Omental fat pad (tissue), 4 donors: ENCODE measurements at places on chromosomes 2 and 18. TPM values are rescaled to one million over a fixed set of nuclear protein-coding genes. Genes with fewer than 3 reads are reported as not detected.

DNA sequence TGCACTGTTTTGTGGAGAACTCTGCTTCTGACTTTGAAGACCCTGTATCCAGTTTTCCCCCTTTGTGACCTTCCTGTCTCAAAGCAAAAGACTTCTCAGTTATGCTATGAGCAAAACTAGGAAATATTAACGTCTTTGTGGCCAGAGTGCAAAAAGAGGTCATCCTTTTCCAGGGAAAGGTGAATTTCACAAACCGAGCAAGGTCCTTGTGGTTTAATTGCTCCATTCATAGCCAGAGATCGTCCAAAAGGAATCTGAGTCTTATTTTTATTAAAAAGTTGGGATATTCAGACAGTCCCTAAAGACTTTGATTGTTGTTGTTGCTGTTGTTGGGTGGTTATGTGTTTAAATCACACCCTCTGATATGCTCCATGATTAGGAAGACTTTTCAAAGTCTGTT, 77.4 kb downstream of the NAB1 start:
- DNase-seq, result no peak

The PLGLB2 gene
- total RNA-seq, result 2.6 TPM

DNA sequence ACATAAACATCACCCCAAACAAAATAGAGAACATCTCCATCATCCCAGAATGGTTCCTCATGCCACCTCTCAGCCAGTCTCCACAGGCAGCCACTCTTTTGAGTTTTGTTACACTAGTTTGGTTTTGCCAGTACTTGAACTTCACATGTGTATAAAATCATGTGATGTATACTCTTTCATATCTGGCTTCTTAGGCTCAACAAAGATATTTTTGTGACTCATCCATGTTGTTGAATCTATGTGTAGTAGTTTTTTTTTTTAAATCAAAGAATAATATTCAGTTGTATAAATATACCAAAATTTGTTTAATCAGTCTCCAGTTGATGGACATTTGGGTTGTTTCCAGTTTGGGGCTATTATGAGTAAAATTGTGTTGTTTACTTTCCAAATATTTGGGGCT, 75.9 kb downstream of the PMS1 start:
- no peak for DNase-seq

DNA sequence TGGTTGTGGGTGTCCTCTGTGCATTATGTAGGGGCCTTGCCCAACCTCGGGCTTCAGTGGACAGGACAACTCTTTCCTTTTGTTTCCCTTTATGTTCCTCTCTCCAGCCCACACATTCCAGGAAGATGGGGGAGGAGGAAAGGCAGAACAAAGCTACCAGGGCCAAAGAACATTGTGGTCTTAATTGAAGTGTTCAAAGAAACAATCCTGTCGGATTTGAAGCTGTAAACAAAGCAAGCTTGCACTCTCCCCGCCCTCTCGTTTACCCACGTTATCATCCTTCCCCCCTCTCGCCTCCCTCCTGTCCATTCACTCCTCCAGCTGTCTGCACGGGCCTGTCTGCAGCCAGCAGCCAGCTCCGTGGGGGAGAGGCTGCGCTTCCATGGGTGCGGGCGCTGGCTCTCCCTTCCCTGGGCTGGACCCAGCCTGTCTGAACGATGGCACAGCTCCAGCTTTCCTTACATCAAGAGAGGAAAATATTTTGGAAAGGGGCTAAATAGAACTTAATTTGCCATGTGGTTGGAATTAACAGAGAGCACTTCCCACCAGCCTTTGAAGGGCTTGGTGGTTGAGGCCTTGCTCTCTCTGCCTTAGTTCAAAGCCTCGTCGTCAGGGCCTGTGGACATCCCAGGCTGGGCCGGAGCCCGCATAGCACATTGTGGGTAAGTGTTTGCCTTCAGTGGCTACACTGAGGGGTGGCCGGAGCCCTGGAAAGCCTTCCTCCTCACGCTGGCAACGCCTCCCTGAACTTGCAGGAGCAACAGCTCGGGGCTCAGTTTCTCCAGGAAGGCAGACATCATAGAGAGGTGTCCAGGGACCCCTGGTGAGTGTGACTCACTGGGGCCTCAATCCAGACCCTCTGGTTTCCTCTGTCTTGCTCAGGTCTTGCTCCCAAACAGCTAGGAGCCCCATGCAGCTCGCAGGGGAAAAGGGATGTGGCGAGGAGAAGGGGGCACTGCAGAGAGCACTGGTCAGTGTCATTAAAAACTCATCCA, 60.6 kb upstream of the HS6ST1 start:
- DNase-seq, result no peak

GRCh38 chr2:170144761-170145160, 33.2 kb upstream of the MYO3B start:
- no peak for DNase-seq

- DNase-seq, result no peak
Measured at GRCh38 chr18:63407734-63408133, 14.5 kb downstream of the VPS4B start.

GRCh38 chr2:166031054-166031453, 77.5 kb upstream of the TTC21B start:
- DNase-seq, result no peak

DNA sequence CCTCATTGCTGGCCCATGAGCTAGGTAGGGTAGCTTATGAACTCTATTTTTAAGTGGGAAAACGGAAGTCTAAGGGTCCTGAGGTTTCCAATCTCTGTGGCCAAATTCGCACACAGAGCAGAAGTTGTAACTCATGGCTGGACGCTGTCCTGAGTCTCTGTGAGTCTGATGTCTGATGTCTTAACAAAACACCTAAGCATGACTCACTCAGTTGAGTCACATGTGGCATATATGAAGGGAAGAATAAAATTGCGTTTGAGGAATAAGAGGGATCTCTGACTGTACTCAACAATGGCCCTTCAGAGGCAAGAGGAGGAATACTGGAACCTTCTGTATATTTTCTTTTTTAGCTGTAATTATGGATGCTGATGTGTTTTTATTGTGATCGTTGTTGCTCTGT, 569.7 kb downstream of the RIT2 start:
- no peak for DNase-seq

GRCh38 chr2:855177-855576, 95.5 kb upstream of the SNTG2 start:
- no peak for DNase-seq

GRCh38 chr2:137056704-137057103, 291.4 kb downstream of the THSD7B start:
- DNase-seq, result no peak

DNA sequence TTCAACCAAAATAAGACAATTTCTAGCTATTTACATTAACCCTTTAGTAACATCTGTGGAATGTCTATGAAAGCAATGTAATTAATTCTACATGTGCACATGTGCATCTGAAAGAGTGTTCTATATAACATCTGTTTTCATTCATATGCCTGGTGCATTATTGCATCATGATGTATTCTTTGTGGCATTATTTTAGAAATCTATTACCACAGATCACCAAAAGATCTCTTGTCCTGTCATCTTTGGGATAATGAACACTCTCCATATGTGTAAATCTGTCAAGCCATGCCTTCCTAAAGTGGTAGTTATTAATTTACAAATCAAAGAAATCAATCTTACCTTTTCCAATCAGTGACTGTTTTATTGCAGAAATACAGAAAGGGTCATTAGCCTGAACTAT, 86.9 kb downstream of the TRIB2 start:
- DNase-seq, result no peak

GRCh38 chr2:123035541-123035940, 989.5 kb upstream of the CNTNAP5 start:
- DNase-seq, result no peak

The TUBA4B gene
- not detected for total RNA-seq

DNA sequence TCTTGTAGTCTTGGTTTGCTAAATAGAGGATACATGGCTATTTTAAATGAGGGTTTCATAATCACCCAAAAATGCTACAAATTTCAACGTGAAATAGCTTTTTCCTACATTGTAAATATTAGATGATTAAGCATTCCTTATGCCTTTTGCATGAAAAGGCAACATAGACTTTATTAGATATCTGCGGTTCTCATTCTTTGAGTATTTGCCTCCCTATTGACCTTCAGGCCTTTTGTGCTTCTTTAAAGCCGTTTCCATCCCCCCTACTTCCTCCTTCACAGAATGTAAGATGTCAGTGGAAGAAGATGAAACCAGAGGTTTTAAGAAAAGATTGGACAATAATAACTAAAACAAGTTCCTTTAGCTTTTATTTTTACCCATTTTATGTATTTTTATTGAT, 144.1 kb downstream of the UBE2E3 start:
- no peak for DNase-seq

The LAMA1 gene
- 11.3 TPM for total RNA-seq

DNA sequence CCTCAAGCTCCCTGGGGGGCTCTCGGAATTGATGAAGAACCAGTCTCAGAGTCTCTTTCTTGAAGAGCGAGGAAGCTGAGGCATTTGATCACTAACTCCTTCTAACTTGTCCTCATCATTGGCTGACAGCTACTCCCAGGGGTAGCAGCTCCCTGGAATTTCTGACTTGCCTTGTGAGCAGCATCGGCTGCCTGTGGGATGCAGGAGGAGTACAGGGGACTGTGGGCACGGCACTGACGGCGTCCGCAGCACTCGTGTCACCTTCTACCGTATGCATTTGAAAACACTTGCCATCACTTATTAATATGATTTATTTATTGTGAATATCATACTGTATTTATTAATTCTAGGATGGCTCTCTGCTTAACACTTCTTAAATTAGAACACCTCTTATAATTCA, 175.0 kb downstream of the MIB1 start:
- no peak for DNase-seq

The UGT1A7 gene
- total RNA-seq, result not detected

DNA sequence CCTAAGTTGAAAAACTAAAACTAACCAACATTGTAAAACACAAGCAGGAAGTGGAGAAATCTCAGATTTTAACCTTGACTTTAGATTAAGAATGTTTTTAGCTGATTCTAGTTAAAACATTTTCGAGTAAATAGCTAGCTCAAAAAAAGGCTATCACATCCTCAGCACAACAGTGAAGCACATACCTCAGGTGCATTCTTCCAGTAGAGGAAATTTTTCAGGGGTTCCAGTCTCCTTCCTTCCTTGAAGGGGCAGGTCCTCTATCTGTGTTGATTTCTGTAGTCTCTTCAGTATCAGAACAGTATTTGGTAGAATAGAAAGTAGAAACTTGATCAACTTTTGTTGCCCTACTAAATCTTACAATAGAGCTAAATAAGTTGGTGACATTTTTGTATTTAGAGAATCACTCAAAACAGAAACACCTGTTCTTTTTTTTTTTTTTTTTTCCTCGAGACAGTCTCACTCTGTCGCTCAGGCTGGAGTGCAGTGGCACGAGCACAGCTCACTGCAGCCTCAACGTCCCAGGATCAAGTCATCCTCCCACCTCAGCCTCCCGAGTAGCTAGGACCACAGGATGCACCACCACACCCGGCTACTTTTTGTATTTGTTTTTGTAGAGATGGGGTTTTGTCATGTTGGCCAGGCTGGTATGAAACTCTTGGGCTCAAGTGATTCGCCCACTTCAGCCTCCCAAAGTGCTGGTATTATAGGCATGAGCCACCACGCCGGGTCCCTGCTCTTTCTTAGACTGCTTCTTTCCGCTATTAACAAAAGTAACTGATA, 6.9 kb upstream of the GPR155 start:
- DNase-seq, result no peak

- DNase-seq, result no peak
Measured at GRCh38 chr2:143355870-143356269, 226.7 kb downstream of the ARHGAP15 start.
